ENCODE measurements at places on chromosomes 7 and 10.

GRCh38 chr7:66256281-66256680 is 51.1 kb downstream of the TPST1 start:
- no peak for DNase-seq

GRCh38 chr10:66784770-66785169 is 141.1 kb upstream of the LRRTM3 start:
- DNase-seq, result no peak

DNA sequence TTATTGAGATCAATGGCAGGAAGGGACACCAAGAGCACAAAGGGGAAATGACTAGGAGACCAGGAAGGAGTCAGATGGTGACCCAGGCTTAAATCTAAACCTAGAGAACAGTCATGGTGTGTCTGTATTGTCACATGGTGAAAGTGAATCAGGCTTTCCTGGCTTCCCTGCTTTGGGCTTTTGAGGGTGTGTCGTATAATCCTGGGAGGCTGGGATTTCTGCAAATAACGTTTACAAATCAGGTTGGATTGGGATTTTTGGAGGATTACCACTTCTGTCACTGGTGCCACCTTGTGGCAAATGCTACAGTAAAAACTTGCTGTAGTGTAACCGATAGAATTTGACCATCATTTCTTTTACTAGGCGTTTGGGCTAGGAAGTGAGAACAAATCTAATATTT is 502.6 kb downstream of the NRG3 start:
- no peak for DNase-seq

GRCh38 chr10:63562857-63563256 is 41.7 kb downstream of the REEP3 start:
- no peak for DNase-seq

DNA sequence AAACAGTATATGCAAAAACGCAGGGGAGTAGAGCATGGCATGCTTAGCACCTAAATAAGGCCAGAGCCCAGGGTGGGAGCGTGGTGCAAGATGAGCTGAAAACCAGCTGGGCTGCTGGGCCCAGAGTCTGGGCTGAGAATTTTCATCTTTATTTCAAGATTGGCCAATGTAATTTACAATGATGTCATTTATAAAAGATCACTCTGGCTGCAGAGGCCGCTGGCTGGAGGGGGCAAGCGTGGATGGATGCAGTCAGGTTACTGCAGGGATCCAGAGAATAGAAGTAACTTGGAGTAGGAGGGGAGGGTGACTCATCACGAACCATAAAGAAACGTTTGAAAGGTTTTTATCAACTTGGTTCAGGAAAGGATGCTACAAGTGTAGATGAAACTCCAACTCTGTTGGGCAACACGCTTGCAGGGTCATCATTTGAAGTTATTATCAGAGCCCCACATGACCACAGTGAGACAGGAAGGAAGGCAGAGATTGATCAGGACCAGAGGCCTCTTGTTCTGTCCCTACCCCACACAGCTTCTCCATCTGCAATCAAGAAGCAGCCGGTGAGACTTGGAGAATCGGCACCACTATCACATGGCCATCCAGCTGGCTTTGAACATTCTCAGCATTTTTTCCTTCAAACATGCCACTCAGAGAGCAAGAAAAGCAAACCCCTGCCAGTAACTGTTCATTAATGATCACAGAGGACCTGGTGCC is 49.2 kb downstream of the ODAD2 start:
- DNase-seq, result no peak

DNA sequence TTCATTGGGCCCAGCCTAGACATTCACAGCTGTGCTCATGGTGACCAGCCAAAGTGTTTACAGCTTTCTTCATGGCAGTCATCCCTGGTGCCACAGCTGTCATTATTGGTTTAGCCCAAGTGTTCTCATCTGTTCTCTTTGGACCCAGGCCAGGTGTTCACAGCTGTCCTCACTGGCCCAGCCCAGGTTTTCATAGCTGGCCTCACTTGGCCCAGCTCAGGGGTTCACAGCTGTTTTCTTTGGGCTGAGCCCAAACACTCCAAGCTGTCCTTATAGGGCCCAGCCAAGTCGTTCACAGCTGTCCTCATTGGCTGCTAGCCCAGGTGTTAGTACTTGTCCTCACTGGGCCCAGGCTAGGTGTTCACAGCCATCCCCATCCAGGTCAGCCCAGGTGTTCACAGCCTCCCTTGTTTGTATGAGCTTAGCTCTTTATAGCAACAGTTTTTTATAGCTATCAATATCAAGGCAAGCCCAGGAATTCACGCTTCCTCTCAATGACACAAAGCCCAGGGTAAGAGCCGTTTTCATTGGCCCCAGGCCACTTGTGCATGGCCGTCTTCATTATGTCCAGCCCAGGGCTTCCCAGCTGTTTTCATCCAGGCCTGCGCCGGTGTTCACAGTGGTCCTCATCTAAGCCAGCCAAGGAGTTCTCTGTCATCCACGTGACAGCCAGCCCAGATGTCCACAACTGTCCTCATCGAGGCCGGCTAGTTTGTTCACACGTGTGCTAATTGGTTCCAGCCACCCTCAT is 11.6 kb downstream of the FRG2B start:
- DNase-seq, result no peak

- DNase-seq, result no peak
Measured at GRCh38 chr10:132493756-132494290, 43.8 kb upstream of the INPP5A start.

GRCh38 chr10:28587970-28588290 is 55.0 kb downstream of the WAC start:
- no peak for DNase-seq

DNA sequence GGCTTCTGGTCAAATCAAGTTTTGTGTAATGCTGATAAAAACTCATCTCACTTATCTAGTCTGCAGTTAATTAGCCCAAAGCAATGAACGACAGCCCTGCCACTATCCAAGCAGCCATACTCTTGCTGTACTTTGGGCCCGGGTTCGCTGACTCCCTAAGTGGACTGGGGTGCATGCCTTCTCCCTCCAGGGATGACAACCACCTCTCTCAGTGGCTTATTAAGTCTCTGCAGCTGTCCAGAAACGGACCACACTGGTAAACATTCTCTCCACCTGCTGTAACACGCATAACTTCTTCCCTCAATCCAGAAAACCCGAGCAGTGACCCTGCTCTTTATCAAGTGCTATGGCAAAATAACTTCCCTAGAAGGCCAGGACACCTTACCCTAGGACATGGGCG is 3.9 kb downstream of the FBXW4 start:
- no peak for DNase-seq

GRCh38 chr10:15783941-15784636 is 64.4 kb upstream of the ITGA8 start:
- no peak for DNase-seq

- DNase-seq, result no peak
Measured at GRCh38 chr7:121369462-121369861, 26.6 kb downstream of the FAM3C start.

DNA sequence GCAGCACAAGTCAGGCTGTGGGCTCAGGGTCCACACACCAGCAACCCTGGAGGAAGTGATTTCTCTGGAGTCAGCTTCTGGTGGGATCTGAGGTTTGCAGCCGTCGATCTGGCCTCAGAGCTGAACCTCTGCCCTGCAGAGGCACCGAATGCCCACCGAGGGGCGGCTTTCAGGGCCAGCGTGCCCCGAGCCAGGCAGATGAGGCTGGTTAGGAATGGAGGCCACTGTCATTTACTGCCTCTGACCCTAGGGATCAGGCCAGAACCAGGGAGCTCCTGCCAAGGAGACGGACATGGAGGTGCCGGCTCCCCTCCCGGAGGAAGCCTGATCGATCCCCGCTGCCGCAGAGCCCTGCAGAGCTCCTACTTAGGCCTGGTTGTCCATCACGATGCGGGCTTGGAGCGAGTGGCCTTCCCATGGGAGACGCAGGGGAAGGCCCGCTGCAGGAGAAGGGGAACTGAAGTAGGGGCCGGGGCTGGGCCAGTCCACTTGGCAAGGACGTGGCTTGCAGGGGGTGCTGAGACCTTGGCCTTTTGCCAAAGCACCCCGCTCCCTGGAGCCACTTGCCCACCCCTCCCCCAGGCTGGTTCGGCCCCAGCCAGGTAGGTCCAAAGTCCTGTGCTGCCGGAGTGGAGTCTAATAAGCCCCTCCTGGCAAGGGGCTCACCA is 19.6 kb upstream of the ELFN1 start:
- no peak for DNase-seq

- no peak for DNase-seq
Measured at GRCh38 chr10:104574838-104575237, 66.3 kb upstream of the SORCS3 start.
